ENCODE measurements at places on chromosomes 4 and X.

- DNase-seq: no peak
These were observed 11.6 kb upstream of the SCD5 start for GRCh38 chr4:82810176-82810575.

DNA sequence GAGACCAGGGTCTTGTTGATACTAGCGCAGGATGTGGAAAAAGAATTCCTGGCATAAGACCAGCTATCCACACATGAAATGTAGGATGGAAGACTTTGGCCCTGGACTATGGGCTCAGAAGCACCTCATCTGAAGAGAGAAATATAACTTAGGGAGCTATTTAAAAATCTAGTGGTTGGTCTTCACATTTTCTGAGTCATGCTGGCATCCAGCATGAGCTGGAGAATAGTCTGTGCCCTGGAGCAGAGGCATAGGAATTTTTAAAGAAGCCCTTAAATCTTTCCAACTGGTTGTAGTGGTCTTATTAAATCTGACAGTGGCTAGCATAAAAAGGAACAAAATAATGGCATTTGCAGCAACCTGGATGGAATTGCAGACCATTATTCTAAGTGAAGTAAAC lies 86.3 kb downstream of the SMARCA5 start:
- DNase-seq: no peak

DNA sequence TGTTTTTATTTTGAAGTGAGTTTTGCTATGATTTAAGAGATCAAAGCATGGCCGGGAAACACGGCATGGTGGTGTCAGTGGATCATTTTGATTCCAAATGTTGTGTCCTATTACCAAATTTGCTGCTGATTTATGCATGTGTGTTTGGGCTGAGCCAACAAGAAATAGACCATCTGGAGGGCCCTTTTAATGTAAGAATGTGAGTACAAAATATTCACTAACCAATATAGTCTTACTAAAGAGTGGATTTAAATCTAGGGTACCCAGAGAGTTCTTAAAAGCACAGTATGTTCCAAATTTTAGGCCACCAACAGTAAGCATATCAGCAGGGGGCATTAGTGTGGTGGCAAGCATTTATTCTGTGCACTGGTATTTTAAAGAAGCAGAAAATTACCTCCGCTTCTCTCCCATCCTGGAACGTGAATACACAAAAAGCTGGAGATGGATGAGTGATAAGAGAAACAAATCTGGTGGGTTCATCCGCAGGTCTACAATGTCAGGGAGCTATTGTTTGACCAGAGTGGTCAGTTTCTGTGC lies 444.4 kb upstream of the IGFBP7 start:
- no peak for DNase-seq

- DNase-seq: no peak
These were observed 25.7 kb downstream of the ZFX start for GRCh38 chrX:24175276-24175675.

- DNase-seq: no peak
These were observed 723.2 kb downstream of the SMARCA1 start for GRCh38 chrX:128800138-128800537.

GRCh38 chr4:2937146-2937857 lies 25.9 kb downstream of the NOP14 start:
- no peak for DNase-seq

DNA sequence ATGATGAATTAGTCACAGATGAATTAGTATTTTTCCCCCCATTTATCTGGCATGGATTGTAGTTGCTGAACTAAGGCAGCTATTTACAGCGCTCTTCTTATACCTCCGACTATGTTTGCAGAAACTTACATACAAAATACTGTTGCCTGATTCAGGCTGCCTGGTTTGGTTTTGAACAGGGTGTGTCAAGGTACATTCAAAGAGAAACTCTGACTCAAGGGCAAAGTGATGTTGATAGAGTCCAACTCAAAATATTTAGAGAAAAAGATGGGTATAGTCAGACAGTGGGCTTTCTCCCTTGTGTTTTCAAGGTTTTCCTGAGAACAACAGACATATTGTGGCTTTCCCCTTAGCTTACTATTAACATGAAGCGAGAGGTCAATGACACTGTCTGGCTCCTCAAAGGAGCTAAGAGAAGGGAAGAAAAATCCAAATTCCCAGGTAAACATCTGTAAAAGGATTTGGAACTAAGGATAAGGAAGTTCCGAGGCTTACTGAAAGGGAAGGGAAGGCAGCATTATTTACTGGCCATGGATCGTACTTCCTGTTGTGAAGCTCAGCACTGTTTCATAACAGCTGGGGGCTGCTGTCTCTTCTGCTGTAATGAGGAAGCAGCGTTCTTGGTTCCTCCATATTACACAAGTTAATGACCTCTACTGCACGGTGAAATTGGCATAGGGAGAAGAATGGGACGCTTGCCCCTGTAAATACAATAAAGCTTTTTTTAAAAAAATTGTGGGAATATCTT lies 30.9 kb downstream of the FAM9C start:
- peak; percentile 62 for DNase-seq

- peak; percentile 1 for DNase-seq
These were observed 224.2 kb downstream of the RCHY1 start for GRCh38 chr4:75289914-75290582.

DNA sequence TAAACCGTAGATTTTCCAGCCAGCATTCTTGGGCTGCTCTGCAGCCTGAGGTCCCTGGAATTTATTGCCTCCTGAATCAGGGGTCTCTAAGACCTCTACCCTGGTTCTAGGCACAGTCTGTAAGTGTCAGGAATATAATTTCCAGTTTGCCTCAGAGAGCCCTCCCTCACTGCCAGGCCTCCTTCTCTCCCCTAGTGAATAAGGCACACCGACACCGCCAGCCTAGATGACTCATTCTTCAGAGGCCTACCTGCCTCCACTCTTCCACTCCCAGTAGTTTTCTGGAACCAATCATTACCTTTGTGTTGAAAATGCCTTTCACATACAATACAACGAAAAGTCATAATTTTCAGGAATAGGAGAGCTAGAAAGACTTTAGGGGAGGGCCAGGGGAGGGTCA lies 50.3 kb upstream of the ARHGEF9 start:
- no peak for DNase-seq

DNA sequence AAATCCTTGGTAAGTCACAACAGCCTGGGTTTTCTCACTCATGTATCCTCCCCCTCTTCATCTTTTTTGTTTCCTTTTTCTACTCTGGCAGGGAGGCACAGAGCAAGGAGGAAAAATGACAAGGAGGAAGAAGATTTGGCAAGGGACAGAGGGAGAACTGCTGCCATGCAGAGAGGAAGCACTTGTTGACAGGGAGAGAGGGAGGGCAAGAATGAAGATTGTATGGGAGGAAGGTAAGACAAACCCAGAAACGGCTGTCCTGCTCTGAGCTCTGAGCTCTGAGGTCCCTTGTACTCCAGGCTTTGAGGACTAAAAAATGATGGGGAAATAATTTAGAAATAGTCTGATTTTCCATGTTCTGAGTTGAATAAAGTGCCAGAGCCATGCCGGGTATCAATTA lies 123.9 kb downstream of the DCHS2 start:
- DNase-seq: no peak

GRCh38 chrX:153974003-153974725 lies 1.6 kb downstream of the TMEM187 start:
- no peak for DNase-seq

GRCh38 chrX:150544222-150544787 lies 24.1 kb upstream of the MTM1 start:
- no peak for DNase-seq

GRCh38 chr4:149785696-149786431 lies 29.8 kb downstream of the IQCM start:
- no peak for DNase-seq

DNA sequence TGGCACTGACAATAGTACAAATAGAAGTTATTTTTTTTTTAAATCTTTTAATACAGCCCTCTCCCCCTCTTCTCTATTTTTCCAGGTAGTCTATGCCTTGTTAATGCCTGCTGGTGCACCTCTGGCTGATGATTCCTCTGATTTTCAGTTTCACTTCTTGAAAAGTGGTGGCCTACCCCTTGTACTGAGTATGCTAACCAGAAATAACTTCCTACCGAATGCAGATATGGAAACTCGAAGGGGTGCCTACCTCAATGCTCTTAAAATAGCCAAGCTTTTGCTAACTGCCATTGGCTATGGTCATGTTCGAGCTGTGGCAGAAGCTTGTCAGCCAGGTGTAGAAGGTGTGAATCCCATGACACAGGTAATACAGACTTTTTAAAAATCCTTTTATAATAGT lies 99.1 kb downstream of the USP9X start:
- no peak for DNase-seq

DNA sequence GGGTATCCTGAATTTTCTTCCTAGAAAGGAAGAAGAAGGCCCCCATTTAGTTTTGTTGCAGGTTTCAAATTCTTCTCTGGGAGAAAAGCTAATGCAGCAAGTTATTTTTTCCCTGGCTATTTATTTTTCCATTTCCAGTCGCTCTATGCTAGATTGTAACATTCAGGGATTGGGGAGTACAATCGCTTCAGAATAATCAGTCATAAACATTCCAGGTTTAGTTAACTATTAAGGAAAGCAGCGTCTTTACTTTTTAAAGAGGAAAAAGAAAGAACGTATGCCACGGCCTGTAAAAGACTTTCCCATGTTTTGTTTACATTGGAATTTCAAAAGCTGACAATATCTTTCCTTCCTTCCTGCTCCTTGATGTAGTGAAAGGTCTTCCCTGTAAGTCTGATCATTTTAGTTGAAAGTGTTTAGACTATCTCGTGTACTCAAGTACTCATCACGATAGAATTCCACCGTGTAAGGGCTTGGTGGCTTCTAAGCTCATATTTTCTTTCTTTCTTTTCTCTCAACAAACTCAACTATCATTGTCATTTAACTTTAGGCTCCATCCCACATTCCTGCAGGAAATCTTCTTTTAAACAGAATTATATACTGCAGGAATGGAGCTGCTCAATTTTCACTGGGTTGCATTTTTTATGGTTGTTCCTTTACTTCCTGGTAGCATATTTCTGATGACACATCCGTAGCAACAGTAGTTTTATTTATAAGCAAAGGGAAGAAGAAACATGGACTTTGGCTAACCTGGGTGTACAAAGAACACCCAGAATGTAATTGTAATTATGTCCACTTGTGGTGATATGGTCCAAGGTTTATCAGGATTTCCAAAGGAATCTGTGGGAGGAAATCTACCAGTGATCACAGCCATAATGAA lies 213.1 kb upstream of the FAT1 start:
- DNase-seq: peak; percentile 28

GRCh38 chr4:149933883-149934282 lies 118.2 kb upstream of the IQCM start:
- no peak for DNase-seq

DNA sequence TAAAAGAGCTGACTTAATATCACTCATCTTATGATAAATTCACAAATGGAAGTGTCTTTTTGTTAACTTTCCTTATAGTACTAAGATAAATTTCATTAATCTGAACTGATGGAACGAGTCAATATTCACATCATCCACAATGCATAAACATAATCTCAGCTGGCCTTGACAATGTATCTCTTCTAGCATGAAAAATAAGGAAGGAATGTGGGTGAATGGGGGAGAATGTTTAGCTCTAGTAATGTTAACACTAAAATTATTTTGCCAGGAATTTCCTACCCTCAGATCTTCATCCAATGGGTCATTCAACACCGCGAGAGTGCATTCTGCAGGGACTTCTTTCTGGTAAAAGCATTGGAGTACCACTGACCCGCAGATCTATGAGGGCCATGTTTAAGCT lies 15.8 kb downstream of the TRPC3 start:
- no peak for DNase-seq

- no peak for DNase-seq
These were observed 261.1 kb upstream of the GATB start for GRCh38 chr4:152021788-152022438.

DNA sequence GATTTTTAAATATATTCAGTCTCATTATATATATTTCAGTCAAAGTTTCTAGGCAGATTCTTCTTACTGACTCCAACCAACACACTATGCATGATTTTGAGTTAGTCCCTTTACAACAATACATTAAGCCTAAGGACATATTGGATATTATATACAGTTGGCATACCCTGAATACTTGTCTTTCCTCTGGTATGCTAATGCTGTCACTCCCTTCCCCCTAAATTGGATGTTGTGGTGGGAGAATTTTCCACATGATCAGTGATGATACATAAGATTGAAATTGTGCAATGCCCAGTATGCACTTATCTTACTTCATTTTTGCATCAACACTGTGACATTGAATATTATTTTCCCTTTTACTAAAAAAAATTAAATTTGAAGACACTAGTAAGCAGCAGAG lies 935.2 kb downstream of the PCDH7 start:
- no peak for DNase-seq

- no peak for DNase-seq
These were observed 30.0 kb upstream of the PDK3 start for GRCh38 chrX:24435060-24435459.

DNA sequence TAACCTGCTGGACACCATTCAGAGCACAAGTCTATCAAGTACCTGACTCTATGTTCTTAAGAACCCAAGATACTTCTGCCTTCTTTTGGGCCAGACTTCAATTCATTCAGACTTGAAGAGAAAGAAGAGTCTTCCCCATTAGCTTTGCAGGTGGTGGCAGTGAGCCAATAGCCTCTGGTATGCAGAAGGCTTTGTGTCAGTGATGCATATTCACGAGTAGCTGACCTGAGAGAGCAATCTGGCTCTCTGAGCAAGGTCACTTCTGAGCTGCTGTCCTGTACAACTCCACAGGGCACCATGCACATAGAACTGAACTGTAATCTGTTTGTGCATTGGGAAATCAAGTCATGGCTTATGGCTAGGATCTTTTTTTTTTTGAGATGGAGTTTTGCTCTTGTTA lies 39.9 kb upstream of the SPINK2 start:
- DNase-seq: no peak

DNA sequence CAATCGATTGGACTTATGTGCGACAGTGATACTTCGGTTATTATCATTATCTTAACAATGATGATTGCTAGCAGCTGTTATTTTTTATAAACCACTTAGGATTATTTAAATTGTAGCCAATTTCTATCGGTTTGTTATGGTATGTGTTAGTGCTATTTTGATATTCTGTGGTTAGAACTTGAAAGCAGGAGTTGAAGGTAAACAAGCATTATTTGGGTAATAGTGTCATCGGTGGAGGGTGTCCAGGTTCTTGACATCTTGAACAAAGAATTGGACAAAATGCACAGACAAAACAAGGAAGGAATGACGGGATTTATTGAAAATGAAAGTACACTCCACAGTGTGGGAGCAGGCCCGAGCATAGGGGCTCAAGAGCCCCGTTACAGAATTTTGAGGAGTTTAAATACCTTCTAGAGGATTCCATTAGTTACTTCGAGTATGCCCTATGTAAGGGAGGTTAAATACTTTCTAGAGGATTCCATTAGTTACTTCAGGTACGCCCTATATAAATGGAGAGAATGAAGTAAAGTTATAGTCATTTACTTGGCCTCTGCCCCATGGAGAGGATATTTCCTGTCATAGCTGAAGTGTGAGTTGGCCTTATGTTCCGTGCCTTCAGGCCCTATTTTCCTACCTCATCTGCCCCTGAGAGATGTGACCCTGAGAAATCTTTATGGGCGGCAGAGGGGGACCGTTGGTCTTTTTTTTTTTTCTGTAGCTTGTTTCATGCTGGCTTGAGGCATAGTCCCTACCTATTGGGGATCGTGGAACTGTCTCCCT lies 13.1 kb downstream of the MOB1B start:
- no peak for DNase-seq

- DNase-seq: peak; percentile 55
These were observed 10.3 kb downstream of the ATP5ME start for GRCh38 chr4:663438-664428.

All from right lung (tissue), 10 donors.